ENCODE measurements at places on chromosomes 7 and 10.

- no peak for DNase-seq
Measured at GRCh38 chr10:119575506-119575905, 21.3 kb downstream of the TIAL1 start.

DNA sequence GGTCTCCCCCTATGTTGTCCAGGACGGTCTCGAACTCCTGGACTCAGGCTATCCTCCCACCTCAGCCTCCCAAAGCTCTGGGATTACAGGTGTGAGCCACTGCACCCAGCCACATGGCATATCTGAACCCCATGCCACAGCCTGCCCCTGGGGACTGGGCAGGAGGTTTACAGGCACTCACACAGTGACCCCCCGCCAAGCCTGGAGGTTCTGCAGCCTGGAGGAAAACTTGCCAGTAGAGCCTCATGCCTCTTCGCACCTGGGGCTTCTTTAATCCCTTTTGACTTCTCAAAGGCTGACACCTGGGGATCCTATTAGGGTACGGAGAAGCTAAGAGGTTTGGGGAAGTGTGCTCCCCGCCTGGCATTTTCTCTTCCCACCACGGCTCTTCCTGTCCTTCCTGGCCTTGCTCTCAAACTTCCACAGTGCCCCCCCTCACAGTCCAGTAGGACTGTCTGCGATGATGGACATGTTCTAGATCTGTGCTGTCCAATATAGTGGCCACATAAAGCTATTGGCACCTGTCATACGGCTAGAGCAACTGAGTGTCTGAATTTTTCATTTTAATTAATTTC, 11.4 kb upstream of the KCP start:
- no peak for DNase-seq

- DNase-seq: no peak
Measured at GRCh38 chr10:987620-987869, 689 bp upstream of the GTPBP4 start.

DNA sequence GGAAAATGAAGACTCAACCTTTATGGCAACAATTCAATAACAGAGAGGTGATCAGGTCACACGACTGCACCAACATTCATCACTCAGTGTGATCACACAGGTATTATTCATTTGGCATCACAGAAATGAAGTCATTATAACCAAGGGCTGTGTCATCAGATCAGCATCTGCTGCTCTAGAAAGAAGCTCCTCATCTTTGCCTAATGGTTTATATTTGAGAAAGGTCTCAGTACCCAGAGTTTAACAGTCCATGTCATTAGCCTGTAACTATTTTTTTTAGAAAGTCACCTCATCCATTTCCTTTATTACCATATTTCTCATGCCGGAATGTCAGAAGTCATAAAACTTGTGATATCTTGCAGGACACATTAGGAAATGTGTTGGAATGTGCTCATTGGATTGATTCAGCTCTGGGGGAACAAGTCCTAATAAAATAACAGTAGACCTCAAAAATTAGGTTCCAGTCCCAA, 45.1 kb upstream of the PRKG1 start:
- DNase-seq: no peak

GRCh38 chr7:134945691-134946090, 40.6 kb upstream of the AGBL3 start:
- no peak for DNase-seq

GRCh38 chr10:61635932-61636331, 26.8 kb upstream of the CABCOCO1 start:
- no peak for DNase-seq

- DNase-seq: no peak
Measured at GRCh38 chr7:47488969-47489342, 93.0 kb downstream of the TNS3 start.

- DNase-seq: no peak
Measured at GRCh38 chr7:127978421-127978820, 52.8 kb downstream of the LRRC4 start.

DNA sequence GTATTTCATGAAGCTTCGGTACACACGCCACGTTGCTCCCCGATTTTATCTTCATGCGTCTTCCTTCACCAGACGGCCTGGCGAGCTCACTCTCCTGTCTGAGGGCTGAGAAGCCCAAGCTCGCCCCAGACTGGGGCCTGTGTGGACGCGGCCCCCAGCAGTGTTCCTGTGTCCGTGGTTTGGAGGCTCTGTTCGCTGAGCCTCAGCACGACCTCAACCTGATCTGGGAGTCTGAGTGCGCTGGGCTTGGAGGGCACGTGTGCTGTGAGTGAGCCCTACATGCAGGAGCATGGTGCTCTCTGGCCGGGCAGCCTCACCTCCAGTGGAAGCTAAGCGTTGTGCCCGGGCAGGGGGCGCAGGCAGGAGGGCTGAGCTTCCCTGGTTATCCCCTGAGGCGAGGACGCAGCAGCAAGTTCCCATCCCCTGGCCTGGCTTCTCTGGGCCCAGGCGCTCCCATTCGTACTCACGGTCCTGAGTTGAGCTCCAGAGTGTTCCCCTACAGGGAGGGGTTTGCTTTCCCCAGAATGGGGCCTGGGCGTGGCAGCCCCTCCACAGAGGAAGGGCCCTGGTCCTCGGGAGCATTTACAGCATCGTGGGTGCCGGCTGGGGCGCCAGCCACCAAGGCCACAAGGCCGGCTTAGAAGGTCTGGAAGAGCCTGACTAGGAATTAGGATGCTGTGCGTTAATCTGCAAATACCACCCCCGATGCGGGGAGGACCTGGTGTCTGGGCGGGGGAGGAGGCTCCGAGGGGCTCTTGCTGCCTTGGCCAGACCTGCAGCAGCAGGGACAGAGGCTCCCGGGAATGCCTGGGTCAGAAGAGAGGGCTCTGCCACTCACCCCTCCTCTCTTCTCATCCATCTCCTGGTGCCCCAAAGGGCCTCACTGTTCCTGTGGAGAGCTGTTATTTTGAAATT, 400.6 kb downstream of the DNAJB6 start:
- DNase-seq: no peak

DNA sequence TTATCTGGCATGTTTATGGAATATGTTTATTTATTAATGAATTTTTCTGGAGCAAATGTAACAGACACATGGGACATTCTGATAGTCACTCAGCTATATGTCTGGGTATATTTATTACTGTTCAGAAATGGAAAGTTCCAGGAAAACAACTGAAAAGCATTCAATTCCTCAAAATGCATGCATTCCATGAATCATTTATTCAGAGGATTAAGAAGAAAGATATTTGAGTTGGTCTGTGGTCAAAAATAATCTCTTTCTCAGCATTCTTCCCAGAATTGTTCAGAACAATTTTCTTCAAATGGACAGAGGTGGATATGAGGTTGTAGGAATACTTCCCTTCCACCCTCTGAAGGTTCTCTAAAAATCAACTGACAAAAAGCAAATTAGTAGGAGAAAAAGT, 97.6 kb upstream of the ITGB1 start:
- no peak for DNase-seq
